ENCODE measurements at places on chromosomes 5 and 9.

DNA sequence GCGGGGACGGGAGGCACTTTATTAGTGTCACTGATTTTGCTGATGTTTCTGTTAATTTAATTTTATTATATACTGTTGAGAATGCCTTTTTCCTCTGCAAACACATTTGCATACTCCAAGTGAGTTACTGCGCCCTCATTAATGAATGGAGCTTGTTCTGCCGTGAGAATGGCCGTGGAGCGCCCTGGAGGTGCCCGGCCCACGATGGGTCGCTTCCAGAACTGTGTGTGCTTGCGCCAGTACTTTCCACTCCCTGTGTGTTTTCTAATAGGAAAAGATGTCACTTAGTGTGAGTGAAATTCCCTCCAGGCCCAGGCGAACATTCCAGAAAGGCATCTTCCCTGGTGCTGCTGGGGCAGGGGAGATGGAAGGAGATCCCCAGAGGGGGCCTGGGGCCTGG is 30.1 kb downstream of the NDUFS6 start:
- DNase-seq, result no peak

DNA sequence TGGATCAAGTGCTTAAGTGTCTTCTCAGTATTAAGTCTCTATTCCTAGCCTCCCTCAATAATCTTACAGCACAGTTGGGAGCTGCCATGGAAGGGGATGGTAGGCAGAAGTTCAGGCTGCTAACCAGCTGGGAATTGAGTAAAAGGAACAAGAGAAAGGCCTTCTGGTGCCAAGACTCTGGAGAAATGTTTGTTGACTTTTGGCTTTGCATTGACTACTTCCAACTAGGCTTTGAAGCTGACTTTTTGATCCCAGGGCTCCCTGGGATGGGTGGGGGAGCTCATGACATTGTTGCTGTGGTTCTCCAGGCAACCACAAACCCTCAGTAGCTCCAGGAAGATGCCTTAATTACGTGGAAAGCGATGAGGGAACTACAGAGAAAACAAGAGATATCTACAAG is 85.2 kb upstream of the HTR4 start:
- no peak for DNase-seq

- DNase-seq, result no peak
Measured at GRCh38 chr9:107243742-107244141, 39.3 kb upstream of the RAD23B start.

DNA sequence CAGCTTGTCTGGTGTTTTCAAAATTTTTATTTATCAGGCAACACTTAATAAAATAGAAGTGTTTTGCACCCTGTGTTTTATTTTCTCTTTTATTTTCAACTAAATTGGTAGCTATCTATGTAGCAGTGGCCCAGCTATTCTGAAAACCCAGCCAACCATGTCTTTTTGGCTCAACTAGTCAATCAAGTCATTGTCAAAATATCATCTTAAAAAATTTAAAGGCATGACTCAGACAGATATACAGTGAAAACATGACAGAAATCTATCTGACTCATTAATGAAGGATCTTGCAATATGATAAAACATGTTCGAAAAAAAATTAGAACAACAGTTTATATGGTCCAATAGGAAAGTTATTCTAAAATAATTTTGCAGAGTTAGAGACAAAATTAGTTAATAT is 75.1 kb downstream of the HSD17B4 start:
- no peak for DNase-seq

DNA sequence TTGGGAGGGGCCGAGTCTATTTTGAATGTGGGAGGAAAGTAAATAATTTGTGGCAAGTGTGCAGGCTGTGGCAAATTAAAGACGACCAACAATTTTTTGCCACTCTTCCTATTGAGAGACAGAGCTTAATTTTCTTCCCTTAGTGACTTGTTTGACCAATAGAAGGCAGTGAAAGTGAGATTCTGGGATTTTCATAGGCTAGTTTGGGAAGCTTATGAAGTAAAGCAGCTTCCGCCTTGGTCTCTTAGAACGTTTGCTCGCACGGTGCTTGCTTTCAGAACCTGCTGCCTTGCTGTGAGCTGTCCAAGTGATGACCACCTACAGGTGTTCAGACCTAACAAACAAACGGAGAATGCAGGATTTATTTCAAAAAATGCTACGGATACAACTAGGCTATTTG is 6.7 kb upstream of the OR1N2 start:
- no peak for DNase-seq

- no peak for DNase-seq
Measured at GRCh38 chr5:149432911-149433401, 53.9 kb upstream of the IL17B start.

- no peak for DNase-seq
Measured at GRCh38 chr5:96321345-96321744, 111.7 kb downstream of the PCSK1 start.

DNA sequence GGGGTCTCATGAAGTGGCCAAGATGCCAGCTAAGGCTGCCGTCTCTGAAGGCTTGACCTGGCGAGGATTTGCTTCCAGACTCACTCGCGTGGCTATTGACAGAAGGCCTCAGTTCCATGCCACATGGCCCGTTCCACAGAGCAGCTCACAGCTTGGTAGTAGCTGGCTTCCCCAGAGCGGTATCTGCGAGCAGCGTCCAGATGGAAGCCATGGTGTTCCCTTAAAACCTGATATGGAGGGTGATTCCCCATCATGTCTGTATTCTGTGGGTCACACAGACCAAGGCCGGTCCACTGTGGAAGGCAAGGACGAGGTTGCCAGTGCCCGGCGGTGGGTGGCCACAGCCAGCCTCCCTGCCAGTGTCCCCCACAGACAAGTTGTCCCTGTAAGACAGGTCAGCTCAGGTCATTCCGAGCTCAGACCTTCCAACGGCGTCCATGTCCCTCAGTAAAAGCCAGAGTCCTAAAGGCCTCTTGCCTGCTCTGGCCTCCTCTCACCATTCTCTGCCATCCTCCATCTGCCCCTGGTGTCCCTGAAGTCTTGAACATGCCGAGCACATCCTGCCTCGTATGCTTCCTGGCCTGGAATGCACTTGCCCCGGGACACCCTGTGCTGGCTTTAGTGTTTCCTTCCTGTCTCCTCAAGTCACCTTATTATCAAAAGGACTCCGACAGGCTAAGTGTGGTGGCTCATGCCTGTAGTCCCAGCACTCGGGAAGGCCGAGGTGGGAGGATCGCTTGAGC is 61.3 kb upstream of the LRRTM2 start:
- DNase-seq, result no peak

DNA sequence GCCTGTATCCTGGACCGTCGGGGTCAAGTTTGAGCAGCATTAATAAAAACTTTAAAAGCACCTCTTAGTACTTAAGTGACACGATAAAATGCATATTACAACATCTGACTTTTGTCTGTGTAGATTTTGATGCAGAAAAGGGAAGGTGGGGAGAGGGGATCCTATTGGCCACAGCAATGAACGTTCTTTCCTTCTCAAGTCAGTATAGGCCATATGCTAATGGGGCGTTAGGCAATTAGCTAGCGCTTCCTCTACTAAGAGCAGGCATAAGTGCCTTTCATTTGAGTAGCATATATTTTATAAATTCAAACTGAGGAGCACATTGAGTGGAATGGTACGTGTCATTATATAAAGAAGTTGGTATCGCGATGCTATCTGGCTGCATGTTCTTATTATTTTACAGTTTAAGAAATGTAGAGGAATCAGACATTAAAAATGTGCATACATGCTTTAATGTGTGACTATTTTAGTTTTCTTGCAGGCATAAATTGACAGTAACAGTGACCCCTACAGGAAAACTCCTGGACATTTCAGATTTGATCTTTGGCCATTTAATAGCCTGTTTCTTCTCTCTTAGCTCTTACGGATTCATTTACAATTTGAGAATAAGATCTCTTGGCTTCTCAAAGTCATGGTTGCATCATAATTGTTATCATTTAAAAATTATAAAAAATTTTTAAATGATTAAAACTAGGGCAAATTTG is 1.1 kb upstream of the GNA14 start:
- peak; percentile 48 for DNase-seq

GRCh38 chr9:100354121-100354800 is 1.5 kb upstream of the TEX10 start:
- DNase-seq, result no peak
